Vein endothelial cell (primary cell): ENCODE measurements at places on chromosomes 2 and 18. TPM values are rescaled to one million over a fixed set of nuclear protein-coding genes. Genes with fewer than 3 reads are reported as not detected.

APLF gene
- total RNA-seq: 4.2 and 5.6 TPM in 2 replicates

METTL21A gene
- 11.4 and 15.9 TPM in 2 replicates for total RNA-seq

REEP1 gene
- total RNA-seq: 0.98 and 1.6 TPM in 2 replicates

IGFBP2 gene
- 9.6 and 17.3 TPM in 2 replicates for total RNA-seq

DARS1 gene
- 55.5 and 66.6 TPM in 2 replicates for total RNA-seq

CYP27A1 gene
- total RNA-seq: 6.3 and 9.1 TPM in 2 replicates

CNDP1 gene
- not detected in 2 replicates for total RNA-seq

SOWAHC gene
- total RNA-seq: 2.9 and 6.2 TPM in 2 replicates

CD8B gene
- not detected in 2 replicates for total RNA-seq
